ENCODE measurements at places on chromosomes 11 and 22.

GRCh38 chr11:88354912-88355311 lies 17.4 kb upstream of the CTSC start:
- DNase-seq: no peak

GRCh38 chr11:72781313-72782080 lies 12.3 kb downstream of the STARD10 start:
- no peak for DNase-seq

DNA sequence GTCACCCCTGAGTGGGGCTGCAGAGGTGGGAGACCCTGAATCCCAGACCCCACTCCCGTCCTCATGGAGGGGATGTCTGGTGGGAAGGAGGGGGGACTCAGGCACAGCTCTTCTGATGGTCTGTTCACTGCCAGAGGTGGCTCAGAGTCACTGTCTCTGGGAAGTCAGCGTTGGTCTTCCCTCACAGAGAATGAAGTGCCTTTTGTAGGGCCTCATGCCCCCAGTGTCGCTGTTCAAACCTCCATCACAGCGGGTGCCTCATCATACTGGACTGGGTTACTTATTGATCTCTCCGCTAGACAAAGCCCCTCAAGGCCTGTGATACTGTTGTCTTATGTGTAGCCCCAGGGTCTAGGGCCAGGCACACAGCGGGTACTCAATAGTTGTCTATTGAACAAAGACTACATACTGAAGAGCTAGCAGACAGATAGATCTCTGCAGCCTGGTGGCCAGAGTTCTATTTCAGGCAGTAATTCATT lies 41.3 kb downstream of the CD6 start:
- DNase-seq: no peak

DNA sequence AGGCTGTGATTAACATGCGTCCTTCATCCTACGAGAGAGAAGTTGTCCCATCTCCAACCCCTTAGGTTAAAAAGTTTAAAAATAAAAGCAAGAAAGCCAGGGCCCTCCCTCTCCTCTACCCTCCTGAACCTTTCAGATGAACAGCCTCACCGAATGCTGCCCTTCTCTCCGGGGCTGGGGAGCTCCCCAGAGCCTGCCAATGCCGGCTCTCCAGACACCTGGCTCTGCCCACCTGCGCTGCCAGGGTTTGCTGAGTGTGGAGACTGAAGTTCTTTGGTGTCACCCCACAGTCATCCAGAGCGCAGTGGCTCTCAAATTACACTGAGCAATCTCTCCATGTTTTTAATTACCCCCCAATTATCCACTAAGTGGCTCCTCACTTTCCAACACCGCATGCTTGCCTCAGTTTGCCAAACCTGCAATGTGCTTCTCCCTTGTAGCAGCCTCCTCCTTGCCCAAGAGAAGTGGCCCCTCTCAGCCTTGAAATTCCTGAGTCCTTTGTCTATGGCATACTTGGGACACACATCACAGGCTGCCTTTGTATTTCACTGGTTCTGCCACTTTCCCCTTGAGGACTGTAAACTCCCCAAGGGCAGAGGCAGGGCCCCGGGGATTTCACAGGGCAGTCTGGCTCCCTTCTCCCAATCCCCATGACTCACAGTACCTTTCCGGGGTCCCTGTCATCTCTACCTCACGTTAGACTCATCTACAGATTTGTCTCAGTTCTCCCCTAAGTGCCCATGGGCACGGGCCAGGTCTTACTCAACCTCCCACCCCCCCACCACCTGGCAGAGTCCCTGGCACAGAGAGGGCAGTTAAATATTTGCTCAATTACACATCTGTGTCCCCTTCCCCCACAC lies 2.0 kb downstream of the MYH9 start:
- DNase-seq: no peak

DNA sequence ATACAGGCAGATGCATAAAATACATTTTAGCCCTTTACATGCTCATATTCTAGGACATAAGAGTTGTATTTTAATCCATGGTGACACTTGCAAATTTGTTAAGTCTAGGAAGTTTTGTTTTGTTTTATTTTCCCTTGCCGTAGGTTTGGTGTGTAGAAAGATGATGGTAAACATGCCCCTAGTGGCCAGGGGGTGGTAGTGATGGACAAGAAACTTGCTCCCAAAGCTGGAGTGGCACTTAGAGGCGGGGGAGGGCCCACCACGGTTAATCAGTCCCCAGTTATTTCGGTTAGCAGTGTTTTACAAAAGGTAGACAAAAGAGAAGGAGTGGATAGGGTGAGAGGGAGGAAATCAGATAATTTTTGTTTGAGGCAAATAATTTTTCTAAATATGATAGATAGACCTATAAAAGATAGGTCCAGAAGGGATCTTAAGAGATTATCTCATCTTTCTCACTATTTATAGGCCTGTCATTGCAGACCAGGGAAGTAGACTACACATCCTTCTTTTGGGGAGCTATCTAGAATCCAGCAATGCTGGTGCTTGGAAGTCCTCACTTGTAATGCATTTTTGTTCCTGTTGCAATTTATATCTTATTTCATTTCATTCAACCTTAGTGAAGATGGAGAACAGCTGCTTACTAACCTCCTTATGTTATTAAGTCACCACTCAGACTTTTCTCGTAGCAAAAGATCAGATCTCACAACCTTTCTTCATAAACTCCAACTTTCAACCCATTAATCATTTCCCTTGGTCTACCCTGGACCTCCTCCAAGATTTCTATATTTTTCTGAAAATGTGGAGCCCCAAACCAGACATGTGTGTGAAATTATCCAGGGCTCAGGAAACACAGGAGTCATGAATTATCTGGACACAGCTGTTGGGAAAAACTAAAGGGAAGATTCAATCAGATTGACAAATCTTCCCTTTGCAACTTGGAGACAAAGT lies 5.9 kb upstream of the BDNF start:
- no peak for DNase-seq

Measured in cardiac septum (tissue), 1 donor.